Aorta (tissue), 5 donors: ENCODE measurements at places on chromosomes 6 and 20. TPM values are rescaled to one million over a fixed set of nuclear protein-coding genes. Genes with fewer than 3 reads are reported as not detected.

DNA sequence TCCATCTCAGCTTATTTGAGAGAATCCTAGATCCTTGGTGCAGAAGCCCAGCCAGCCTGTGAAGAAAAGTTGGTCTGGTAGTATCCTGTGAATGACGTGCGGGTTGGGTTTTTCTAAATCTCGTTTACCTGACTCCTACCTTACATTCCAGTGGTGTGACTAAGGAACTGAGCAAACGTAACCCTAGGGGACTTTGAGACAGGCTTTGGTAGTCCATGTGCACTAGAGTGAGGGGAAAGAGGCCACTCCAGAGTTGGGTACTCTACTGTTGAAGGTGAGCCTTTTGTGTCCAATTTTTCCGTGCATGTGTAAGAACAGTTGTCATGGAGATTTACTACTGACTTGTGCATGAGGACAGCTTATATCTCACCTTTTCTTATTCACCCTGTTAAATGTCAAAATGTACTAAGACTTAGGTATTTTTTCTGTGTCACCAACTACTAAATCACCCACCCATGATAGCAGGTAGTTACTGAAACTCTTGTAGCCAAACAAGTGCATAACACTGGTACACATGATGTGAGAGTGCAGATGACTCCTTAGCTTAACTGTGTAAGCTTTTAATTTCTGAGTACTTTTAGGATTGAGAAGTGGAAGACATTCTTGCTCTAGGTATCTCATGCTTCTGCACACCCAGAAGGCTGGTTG is 26.3 kb upstream of the PLCG1 start:
- DNase-seq = no peak

GRCh38 chr6:43335469-43335868 is 26.8 kb upstream of the CRIP3 start:
- no peak for DNase-seq

GRCh38 chr6:86943819-86944407 is 6.6 kb downstream of the HTR1E start:
- DNase-seq = no peak

The TRIM40 gene
- total RNA-seq = not detected
